ENCODE measurements at places on chromosomes 16 and 17.

GRCh38 chr17:38469875-38470274 is 41.6 kb downstream of the ARHGAP23 start:
- no peak for DNase-seq

- no peak for DNase-seq
These were observed 6.2 kb upstream of the AGRP start for GRCh38 chr16:67489401-67490083.

- no peak for DNase-seq
These were observed 1.5 kb downstream of the LRRC3C start for GRCh38 chr17:39928858-39929645.

DNA sequence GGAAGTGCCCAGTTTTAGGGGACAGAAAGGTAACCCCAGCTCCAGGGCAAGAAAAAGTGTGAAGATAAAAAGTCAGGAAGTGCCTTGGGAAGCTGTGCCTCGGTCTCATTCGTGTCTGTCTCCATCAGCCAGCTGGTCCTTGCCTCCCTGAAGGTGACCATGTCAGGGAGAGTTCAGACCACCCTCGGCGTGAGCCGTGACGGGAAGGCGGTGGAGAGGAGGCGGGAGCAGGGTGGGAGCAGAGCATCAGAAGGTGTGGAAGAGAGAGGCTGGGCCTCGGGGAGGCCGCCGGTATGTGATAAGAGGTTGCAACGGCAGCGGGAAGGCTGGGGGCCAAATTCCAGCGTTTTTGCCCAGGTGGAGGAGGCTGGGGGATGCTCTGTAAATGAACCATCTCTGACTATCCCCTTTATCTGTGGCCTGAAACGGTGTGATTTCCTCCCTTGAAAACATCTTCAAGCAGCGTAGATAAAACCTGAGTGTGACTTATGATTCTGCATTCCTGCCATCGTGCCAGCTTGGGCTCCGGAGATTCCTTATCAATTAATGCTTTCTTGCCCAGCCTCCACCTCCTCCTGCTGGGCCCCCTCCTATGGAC is 251.8 kb downstream of the IRF8 start:
- DNase-seq = no peak

DNA sequence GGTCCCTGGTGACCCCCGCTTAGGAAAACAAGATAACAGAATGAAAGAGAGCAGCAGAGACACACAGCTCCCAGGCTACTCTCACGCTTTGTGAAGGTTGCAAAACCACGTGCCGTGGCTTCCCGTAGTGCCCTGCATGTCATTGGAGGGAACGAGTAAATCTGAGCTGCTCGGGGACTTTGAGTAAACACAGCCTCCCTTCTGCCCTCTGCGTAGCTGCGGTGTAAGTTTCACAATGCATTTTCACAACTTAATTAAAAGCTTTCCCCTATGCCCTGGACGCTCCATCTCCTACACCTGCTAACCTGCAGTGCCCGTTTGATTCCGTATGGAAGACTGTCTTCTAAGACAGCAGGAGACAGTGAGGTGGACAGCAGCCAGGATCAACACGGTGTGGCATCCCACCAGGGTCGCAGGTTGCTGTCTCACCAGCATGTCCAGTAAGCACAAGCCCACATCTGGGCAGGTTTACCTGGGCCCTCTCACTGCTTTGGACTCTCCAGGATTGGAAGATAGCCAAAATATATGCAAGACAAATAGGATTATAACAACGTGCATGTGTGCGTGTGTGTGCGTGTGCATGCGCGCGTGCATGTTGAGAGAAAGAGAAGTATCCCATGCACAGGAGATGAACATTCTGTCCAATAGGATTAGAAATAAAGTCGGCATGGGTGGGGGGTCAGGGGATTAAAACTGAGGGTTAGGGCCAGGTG is 116.4 kb upstream of the RCVRN start:
- no peak for DNase-seq

- DNase-seq = no peak
These were observed 120.0 kb upstream of the TBX2 start for GRCh38 chr17:61279476-61280145.

DNA sequence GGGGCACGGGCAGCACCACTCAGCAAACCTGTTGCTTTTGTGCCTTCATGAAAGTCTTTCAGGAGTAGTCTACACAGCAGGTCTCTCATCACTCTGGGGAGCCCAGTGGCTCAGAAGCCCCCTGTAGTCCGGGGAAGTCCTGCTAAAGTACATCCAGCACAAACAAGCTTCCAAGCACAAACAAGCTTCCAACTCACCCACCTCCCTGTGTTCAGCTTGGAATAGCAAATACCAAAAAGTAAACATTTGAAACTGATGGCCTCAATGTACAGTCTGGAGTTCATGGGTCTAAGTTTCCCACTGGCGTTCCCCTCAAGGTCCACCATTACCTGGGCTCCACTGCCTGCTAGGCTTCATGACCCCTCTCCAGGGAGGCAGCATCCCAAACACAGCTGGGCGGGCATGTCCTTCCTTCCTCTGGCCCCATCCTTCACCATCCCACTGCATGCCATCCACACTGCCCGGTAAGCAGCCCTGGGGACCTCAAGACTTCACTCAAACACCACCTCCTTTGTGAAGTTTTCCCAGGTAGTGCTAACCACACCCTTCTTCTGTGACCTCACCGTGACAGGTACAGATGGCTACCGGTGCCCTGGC is 62.8 kb upstream of the SIAH1 start:
- no peak for DNase-seq

DNA sequence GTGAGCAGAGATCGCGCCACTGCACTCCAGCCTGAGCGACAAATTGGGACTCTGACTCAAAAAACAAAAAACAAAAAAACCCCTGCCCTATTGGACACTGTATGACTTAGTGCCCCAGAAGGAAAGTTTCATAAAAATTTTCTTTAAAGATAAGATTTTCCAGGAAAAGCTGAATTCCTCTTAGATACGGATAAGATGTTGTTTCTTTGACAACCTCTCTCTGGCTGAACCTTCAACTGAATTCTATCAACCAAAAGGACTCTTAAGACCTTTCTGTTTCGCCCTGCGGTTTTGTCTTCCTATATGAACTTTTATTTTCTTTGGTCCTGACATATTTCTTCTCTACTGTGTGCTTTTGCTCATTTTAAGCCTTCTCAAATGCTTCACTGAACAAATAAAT is 35.8 kb downstream of the CPPED1 start:
- DNase-seq = no peak

- no peak for DNase-seq
These were observed 327.8 kb upstream of the MAF start for GRCh38 chr16:79928142-79928873.

- no peak for DNase-seq
These were observed 44.5 kb upstream of the AKAP1 start for GRCh38 chr17:57040571-57040970.

Measured in iPS DF 6.9 (cell line).